ENCODE measurements at places on chromosomes 11 and 22.

GRCh38 chr11:68347841-68348240, 35.5 kb downstream of the LRP5 start:
- DNase-seq: no peak

- DNase-seq: no peak
Observed at GRCh38 chr11:113721462-113722066, 15.5 kb upstream of the TMPRSS5 start.

DNA sequence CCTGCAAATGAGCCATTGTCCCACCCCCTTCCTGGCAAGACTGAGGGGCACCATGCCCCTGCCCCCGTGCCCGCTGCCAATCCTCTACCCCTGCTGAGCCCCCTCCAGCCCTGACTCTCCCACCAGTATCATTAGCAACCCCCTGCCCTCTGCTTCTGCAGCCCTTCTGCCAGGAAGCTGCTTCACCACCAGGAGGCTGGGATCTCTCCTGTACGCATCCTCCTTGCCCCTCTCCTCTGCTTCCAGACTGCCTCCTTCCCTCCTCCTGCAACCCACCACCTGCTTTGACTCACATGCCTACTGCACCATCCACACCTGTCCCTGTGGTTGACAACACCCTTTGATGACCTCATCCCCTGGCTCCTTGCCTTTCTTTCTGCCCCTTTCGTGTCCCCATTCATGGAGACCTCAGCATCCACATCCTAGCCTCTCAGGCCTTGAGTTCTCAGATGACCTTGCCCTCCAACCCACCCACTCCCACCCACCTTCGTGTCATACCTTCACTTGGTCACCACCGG, 13.4 kb upstream of the PNPLA3 start:
- DNase-seq: no peak

DNA sequence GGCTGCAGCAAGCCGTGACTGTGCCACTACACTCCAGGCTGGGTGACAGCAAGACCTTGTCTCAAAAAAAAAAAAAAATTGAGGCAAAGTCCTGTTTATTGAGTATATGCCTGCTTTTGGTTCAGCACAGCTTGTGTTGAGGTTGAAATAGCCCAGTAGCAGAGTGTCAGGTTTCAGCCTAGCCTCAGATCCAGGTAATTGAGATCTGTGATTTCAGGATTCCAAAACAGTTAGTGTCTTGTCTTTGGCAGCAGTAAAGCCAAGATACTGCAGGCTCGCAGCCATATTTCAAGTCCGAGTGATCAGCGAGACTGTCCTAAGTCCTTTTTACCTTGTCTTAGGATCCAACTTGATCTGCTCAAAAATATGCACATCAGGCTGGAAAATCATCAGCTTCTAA, 27.0 kb downstream of the CUL5 start:
- no peak for DNase-seq

GRCh38 chr22:35991168-35991567, 37.5 kb downstream of the RBFOX2 start:
- DNase-seq: no peak

DNA sequence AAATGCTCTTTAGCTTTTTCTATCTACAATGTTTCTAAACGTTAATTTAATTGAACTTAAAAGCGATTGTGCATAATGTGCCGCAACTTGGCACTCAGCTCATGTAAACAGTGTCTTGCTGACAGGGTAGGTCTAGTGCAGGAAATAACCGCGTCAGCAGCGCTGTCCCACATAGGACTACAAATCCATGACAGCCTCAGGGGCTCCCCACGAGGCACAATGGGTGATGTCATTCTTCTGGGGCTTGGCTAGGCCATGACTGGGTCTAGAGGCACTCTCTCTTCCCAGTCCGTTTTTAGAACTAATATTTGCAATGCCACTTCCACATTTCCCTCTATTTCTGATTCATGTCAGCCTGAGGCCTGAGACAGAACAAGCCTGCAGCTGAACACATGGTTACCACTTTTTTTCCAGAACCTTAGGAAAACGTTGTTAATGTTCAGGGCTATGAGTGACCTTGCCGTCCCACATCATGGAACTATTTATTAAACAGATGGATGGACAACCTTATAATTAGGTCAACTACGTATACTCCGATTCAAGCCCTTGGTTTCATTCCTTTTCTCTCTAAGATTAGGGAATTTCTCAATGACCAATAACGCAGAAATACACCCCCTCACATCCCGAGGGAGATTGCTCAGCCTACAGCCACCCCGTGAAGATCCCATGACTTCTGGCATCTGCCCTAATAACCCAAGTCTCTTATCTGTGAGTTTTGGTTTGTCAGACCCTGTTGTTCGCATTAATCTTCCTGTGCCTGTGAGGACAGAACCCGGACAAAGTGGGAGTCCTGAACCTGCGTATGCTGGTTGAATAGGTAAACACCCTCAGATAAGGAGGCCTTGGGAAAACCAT, 19.4 kb upstream of the SNX32 start:
- DNase-seq: no peak

GRCh38 chr11:72514331-72514730, 80.0 kb upstream of the CLPB start:
- no peak for DNase-seq

- no peak for DNase-seq
Observed at GRCh38 chr11:133708547-133709051, 136.7 kb downstream of the SPATA19 start.

Measured in stimulated activated CD4-positive, alpha-beta T cell treated with anti-CD3 and anti-CD28 coated beads, Interleukin-4, amount 100 ng/mL, for 4 hours (primary cell).